ENCODE measurements at places on chromosomes 11 and 22. TPM values are rescaled to one million over a fixed set of nuclear protein-coding genes. Genes with fewer than 3 reads are reported as not detected.

The TOP3B gene
- total RNA-seq, result 26.4 TPM

The TRIM66 gene
- total RNA-seq, result 3.2 TPM

The NRXN2 gene
- not detected for total RNA-seq

The EIF3F gene
- 324 TPM for total RNA-seq

The TYR gene
- total RNA-seq, result not detected

The BACE1-AS gene
- 1.4 TPM for total RNA-seq

The MN1 gene
- 0.18 TPM for total RNA-seq

The ZBTB16 gene
- 13.6 TPM for total RNA-seq

The OR8D1 gene
- not detected for total RNA-seq

The VWCE gene
- 0.58 TPM for total RNA-seq

The HOATZ gene
- not detected for total RNA-seq

The C11orf52 gene
- not detected for total RNA-seq

The CARD10 gene
- total RNA-seq, result 8.7 TPM

The F2 gene
- total RNA-seq, result not detected

The GLYATL2 gene
- not detected for total RNA-seq

The CDHR5 gene
- total RNA-seq, result not detected

The RCOR2 gene
- total RNA-seq, result 1.7 TPM

The C1QTNF5 gene
- 10.7 TPM for total RNA-seq

The AMOTL1 gene
- total RNA-seq, result 10.1 TPM

The PNPLA5 gene
- total RNA-seq, result not detected

The MAJIN gene
- not detected for total RNA-seq

The MRTFA gene
- 63.4 TPM for total RNA-seq

The JOSD1 gene
- total RNA-seq, result 48.1 TPM

The OR5P2 gene
- total RNA-seq, result not detected
